ENCODE measurements at places on chromosomes 12 and 14. TPM values are rescaled to one million over a fixed set of nuclear protein-coding genes. Genes with fewer than 3 reads are reported as not detected.

DNA sequence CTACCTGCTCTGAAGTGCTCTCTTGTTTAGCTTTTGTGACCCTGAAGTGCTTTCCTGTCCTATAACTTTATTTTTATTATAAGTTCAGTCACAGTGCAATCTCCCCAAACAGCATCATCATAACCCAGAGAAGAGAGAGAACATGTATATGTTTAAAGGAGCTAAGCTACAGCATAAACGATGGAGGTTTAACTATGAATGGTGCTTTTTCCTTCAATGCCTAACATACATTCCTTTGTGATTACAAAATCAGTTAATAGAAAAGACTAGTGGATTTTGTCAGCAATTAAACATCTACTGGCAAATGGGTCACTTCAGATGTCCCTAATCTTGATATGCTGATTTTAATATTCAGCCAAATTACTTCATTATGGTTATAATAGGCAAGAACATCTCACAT, 46.4 kb downstream of the ZFYVE21 start:
- no peak for DNase-seq

RNF41 gene
- polyA plus RNA-seq: 18.1 TPM

DNA sequence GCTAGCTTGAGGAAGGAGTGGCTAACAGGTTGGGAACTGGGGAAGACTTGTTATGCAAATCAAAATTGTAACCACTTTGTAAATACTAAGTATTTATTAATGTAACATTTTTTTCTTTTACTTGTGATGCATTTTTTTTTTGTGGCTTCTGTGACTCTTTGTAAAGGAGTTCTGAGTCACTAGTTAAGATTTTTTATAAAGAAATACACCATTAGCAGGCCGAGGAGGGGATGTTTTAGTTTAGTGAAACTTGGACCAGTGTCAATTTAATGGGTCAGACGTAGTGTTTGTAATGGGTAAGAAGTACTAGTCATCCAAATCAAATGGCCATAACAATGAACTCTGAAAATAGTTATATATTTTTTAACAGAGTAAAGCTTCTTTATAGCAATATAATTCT, 43.1 kb downstream of the AKAP6 start:
- DNase-seq: no peak

GRCh38 chr12:111438481-111438880, 32.8 kb downstream of the SH2B3 start:
- DNase-seq: peak; percentile 38

- DNase-seq: no peak
These were observed 7.0 kb upstream of the KRT71 start for GRCh38 chr12:52559979-52560378.

DNA sequence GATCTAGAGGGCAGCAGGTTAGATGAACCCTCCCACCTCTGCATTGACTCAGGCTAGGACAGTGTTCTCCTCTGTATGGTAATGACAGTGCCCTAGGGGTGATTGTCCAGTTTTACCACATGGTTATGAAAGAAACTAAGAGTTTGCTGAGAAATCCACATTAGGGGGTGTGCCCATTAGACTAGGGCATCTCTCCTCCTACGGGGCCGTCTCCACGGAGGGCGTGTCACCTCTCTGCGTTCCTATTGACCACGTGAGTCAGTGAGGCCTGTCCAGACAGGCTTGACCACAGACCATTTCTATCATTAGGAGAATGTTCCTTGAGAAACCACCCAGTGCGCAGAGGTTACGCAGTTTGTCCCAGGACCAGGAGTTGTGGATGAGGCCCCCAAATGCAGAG, 8.3 kb downstream of the MVK start:
- no peak for DNase-seq

DNA sequence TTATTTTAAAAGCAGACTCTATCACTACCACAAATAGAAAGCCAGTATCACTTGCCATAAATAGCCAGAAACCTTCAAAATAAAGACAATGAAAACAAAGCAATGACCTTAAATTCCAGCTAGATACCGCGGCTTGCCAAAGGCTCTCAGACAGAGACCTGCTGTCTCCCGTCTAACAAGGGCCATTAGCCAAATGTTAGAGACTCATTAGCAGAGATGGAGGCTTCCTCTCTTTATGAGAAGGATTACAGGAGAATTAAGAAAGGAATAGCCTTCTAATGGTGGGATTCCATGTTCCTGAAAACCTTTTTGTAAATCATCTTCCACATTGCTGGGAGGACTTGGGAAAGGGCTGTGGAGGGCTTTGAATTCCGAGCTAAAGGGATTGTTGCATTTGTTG, 206.7 kb downstream of the AACS start:
- DNase-seq: no peak

DNA sequence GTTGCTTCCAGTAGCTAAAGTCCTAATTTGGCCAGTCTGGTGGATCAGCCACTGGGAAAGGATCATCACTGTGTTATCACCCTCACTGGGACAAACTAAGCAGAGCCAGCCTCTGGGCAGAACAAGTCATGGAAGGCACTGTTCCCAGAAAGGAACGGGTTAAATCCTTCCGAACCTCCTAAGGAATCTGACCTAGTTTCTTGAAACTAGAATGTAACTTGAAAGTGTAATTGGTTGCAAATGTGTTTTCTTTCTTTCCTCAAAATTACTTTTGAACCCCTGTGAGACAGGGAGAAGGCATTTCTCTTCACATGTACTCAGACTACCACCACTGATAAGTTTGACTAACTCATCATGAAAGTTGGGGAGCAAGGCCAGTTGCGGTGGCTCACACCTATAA, 18.7 kb upstream of the KICS2 start:
- no peak for DNase-seq

DNA sequence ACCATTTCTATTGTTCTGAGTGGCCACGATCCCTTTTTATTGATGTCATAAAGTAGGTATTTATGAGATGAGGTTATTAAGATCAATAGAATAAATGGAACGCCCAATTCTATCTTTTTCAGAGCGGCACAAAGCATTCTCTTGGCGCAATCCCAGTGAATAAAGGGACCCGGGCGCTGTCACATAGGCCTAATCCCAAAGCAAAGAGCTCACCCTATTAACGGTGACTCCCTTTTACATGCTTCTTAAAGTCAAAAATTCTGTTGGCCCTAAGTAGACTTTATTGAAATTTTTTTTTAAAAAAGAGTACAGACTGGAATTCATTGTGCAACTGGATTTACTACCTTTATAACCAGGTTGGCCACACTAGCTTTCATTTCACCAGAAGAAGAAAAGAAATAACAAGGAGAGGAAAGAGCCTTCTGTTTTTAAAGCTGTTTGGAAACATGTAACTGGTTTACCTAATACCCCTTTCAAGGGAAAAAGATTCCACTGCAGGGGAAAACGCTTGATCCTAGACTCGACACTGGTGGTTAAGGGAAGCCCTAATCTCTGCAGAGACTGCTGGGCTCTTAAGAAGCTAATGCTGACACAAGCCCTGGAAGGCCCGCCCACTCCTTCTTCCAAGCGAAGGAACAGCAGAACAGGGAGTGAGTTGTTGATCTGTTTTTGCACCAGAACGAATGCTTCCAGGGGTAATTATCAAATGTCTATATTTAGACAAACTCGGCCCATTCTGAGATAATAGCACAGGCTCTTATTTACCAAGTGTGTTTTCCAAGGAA, 381.2 kb downstream of the BCL11B start:
- DNase-seq: peak; percentile 18

- DNase-seq: no peak
These were observed 48.3 kb downstream of the TRAF3 start for GRCh38 chr14:102825307-102826095.

TMEM121 gene
- 2.6 TPM for polyA plus RNA-seq

DNA sequence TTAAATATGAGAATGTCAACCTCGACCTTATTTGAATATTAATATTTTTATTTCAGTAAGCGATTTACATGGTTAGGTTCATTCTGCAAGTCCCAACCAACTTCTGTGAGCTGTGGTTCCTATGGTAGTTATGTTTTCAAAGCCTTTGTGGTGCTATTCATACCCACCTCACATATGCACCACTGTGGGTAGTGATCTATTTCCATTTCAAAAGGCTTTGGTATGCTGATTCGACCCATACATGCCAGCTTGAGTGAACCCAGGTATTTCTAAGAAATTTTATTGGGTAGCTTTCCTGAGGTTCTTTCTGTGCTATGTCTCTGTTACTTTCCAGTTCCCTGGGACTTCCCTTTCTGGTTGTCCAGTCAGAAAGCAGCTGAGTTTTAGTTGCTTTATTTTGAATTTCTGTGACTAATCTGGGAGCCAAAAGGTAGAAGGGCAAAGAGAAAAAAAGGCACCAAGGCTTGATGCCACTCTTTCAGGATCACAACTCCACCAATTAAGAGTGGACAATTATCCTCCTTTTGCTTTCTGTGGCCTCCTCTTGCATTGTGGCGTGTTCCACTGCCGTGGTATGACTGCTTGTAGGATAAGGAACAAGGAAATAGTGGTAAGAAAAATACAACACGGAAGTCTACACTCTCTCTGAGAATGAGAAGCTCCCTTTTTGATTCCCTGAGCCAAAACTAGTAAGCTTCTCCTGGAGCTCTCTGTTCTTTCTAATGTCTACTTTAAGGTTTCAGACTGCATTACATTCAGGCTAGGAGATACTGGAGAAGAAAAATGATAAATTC, 729.1 kb downstream of the NOVA1 start:
- no peak for DNase-seq

JPH4 gene
- 1.6 TPM for polyA plus RNA-seq

- DNase-seq: peak; percentile 91
These were observed 42.7 kb downstream of the TMBIM6 start for GRCh38 chr12:49783917-49784676.

GRCh38 chr12:7806863-7807487, 17.8 kb downstream of the NANOG start:
- DNase-seq: peak; percentile 85

DNA sequence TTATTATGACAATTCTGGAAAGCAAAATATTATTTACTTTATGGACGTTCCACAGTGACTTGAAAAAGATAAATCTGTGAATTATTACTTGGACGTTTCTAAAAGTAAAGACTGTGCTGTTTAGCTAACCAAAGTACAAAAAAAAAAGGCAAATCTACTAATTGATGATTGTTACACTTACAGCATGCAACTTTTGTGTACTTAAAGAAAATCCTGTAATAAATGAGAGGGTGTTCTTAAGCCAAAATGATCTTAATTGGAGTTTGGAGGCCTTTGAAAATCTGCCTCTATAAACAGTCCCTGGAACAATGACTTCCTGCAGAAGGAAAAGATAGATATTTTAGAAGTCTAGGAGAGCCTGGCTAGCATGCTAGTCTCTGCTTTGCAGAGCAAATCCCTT, 434.0 kb upstream of the SYT1 start:
- peak; percentile 81 for DNase-seq

GRCh38 chr12:122958198-122958888, 7.9 kb downstream of the ABCB9 start:
- DNase-seq: no peak

GRCh38 chr12:119666226-119666795, 1.6 kb upstream of the PRKAB1 start:
- no peak for DNase-seq

GRCh38 chr14:58639198-58639565, 1.4 kb downstream of the DACT1 start:
- DNase-seq: no peak

PAWR gene
- polyA plus RNA-seq: 35.2 TPM

DNA sequence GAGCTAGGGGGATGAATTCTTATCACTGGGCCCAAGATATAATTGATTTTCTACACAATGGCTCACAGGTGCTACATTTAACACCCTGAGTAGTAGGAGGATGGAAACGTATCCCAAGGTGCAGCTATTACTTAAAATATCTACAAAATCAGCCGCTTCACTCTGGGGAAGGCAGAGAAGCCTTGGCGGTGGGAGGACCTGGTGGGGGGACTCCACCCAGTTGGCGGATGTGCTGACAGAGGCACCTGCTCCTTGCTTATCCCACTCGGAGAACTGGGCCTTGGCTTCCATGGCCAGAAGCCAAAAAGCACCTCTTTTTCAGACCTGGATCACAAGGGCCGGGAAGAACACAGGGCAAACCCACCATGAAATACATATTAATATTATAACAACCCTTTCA, 106.3 kb downstream of the OTX2 start:
- DNase-seq: no peak

GRCh38 chr12:105300883-105301282, 29.6 kb upstream of the C12orf75 start:
- DNase-seq: no peak

GRCh38 chr12:21001778-21002177, 129.2 kb upstream of the SLCO1B1 start:
- DNase-seq: no peak

TC2N gene
- polyA plus RNA-seq: 23.4 TPM

GRCh38 chr12:84551373-84551772, 361.2 kb downstream of the SLC6A15 start:
- DNase-seq: no peak

DNA sequence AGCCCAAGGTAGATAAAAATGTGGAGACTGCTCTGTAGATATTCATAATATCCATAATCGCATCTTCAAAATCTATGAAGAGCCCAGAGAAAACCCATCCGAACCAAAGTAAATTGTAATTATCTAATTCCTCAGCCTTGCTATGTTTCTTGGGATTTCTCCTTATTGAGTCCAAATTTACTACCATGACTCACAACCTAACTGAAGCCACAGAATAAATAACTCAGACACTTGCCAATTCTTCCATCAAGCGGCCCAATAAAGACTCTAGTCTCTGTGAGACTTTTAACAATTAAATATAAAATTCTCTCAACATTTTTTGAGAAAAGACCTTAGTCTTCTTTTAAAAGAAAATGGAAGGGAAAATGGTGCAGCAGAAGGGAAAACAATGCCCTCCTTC, 409.8 kb downstream of the DAD1 start:
- DNase-seq: no peak

MAP4K5 gene
- polyA plus RNA-seq: 19.5 TPM

GRCh38 chr14:67240168-67240932, 885 bp upstream of the PALS1 start:
- DNase-seq: no peak

- DNase-seq: no peak
These were observed 403 bp upstream of the PNP start for GRCh38 chr14:20468764-20469241.

- DNase-seq: peak; percentile 84
These were observed 8.5 kb downstream of the WSB2 start for GRCh38 chr12:118052324-118053070.

DNA sequence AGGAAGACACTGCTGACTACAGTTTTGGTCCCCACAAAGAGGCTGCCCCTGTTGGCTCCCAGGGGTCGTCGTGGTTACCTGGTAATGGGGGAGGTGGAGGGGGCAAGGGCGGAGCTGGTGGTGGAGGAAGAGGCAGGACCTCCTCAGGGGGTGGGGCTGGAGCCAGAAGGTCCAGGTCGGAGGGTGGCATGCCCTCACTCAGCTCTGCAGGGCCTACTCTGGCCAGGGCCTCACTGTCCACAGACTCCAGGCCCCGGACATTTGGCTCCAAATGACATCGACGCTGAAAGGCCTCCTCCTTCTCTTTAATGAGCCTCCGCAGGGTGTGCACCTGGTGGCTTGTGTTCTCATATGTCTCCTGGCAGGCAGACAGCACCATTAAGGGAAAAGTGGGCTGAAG, 28.5 kb downstream of the PRPF40B start:
- DNase-seq: no peak

ADGRD1 gene
- polyA plus RNA-seq: 27.2 TPM

- no peak for DNase-seq
These were observed 10.5 kb downstream of the PRKAB1 start for GRCh38 chr12:119678459-119678858.

ADAMTS20 gene
- not detected for polyA plus RNA-seq
